Foreskin melanocyte (primary cell): ENCODE measurements at places on chromosomes 7 and 10.

DNA sequence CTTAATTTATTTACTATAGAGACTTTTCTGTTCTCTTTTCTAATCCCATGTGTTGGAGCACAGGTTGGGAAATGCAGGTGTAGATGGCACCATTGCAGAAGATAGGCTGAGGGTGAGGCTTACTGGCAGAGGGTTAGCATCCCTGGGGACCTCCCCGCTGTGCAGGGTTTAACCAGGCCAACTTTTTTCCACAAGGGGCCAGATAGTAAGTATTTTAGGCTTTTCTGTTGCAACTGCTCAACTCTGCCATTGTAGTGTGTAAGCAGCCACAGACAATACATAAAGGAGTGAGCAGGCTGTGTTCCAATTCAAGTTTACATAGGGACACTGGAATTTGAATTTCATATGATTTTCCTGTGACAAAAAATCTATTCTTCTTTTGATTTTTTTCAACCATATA lies 34.6 kb upstream of the AOAH start:
- peak; percentile 13 for DNase-seq

- DNase-seq = no peak
These were observed 325.6 kb upstream of the MAGI2 start for GRCh38 chr7:79778786-79779770.

DNA sequence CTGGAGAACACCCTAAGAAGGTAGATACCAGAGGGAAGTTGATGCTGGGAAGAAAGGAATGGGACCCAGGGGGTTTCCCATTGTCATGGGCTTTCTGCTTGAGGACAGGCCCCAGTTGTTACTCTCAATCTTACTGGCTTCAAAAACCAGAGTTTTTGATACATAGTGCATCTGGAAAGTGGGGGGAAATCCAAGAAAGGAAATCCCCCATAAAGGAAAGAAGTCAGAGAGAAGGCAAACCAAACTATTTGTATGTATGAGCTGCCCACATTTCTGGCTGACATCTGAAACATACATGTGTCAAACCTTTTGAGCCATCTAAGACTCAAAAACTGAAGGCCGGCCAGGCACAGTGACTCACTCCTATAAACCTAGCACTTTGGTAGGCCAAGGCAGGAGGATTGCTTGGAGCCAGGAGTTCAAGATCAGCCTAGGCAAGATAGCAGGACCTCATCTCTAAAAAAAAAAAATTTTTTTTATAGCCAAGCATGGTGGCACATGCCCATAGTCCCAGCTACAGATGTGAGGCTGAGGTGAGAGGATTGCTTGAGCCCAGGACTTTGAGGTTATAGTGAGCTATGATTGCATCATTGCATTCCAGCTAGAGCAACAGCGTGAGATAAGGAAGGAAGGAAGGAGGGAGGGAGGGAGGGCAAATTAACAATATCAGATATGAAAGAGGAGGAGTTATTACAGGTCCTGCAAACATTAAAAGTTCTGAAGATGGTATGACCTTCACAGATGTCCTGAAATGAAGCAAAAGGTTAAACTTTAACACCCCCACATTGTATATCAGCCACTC lies 6.7 kb upstream of the COA1 start:
- DNase-seq = no peak

DNA sequence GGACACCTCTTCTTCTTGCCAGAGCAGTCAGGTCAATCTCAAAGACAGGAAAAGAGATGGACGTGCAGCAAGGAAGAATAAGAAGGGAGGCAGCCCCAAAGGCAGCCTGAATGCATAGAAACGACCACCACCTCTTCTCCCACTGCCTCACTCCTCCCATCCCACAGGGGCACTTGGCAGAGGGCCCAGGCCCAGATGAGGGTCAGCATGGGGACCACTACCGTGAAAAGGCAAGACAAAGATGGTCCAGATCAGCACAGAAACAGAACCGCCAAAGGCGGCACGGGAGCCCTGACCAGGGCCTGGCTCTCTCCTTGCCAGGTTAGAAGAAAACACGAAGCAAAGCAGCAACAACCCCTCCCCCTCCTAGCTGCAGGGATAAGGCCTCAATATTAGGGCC lies 1.9 kb upstream of the NDST2 start:
- no peak for DNase-seq

GRCh38 chr10:76303682-76304316 lies 872.4 kb downstream of the LRMDA start:
- DNase-seq = peak; percentile 24

DNA sequence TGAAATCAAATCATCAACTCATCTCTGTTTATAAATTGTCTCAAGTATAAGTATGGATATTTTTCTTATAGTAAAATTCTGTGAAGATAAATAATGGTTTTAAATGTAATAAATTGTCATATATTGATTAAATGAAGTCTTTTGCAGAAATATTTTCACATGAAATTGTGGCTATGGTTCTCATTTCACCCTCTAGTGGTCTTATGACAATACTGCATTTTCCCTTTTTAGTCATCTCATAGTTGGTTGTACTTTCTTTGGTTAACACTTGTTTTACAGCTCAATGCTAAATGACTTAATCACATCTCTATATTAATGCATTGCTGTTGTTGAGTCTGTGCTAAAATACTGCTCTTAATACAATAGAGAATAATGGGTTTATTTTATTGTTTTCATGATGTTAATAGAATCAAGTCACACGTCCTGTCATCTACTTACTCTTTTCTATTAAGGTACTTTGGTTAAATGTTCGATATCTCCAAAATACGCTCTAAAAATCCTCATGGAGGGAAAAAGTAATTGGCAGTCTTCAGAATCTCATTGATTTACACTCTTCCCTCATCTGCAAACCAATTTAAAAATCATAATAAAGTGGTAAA lies 38.0 kb upstream of the CACNA2D1 start:
- DNase-seq = peak; percentile 11

DNA sequence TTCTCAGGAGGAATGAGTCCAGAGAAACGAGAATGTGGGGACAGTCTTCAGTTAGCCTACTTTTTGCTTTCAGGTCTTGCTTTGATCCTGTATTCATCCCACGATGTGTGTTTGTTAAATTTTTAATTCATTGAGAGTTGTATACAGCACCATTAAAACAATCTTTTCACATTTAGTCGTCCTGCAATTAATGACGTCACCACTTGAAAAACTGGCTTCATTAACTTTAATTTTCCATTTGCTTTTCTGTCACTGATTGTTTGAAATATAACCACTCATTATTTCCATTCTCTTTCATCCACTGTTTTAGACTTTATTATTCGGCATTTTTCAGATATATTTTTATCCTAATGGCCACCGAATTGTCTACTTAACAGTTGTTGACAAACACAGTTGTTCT lies 146.9 kb downstream of the TFEC start:
- no peak for DNase-seq

GRCh38 chr7:41809940-41810576 lies 107.2 kb upstream of the INHBA start:
- no peak for DNase-seq

- peak; percentile 62 for DNase-seq
These were observed 109.8 kb upstream of the NOBOX start for GRCh38 chr7:144513334-144513733.

- no peak for DNase-seq
These were observed 638.1 kb upstream of the POT1 start for GRCh38 chr7:125567686-125568085.

DNA sequence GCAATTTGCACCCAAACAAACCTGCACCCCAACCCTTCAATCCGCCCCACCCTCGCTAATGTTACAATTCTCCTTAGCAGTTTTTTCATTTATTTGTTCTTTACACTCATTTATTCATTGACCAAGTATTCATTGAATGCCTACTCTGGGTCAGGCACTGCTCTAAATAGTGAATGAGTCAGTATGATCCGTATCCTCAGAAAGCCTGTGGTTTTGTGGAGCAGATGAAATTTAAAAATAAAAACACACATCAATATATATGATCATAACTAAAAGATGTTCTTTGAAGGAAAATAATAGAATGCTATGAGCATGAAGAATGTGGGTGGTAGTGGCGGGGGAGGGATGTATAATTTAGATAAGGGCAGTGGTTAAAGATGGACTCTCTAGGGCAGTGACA lies 13.3 kb downstream of the IFIT5 start:
- DNase-seq = peak; percentile 28

DNA sequence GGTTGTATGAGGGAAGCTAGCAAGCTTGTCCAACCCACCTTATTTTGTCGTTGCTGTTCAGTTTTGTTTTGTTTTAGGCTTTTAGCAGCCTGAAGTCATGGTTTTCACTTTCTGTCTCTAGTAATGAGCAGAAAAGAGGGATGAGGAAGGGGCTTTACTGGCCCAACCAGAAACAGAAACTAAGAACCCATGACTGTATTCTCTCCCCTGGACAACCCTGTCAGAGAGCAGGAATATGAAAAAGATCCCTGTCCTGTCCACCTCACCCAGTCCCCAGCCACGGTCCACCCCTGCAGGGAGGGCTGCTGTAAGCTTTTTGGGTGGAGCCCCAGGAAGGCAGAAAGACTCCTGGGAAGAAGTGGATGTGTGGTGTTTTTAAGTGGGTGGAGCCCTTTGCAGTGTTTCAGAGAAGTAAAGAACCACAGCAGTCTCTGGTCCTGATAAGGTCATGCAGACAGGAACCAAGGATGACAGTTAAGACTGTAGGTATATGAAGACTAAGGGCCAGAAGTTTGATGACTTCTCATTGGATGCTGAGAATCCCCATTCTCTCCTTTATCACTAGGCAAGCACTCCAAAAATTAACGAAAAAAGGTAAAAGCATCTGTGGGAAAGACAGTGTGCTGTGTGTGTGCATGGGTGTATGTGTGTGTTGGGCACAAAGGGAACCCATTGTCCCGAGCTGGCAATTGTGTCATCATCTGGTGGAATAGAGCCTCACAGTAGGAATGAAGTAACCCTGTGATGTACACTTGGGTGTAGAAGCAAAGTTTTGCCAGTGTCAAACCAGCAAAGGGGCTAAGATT lies 13.8 kb downstream of the MRPL32 start:
- peak; percentile 3 for DNase-seq
